GM04503 (cell line): ENCODE measurements at places on chromosomes 2 and 18.

DNA sequence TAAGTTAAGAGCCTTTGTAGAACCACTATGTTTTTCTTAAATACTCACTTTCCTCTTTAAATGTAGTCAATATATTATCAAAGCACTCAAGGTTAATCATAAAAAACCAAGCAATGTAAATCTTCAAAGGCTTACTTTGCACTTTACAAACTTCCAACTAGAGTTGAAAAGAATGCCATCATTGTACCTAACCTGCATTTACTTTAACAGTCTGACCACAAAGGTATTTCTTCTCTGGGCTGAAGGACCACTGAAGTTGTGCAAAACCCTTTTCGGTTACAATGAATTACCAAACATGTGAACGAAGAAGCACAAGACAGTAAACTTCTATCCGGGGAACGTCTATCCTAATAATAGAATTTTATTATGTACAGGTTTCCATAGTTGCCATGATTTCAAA lies 3.0 kb downstream of the HNRNPLL start:
- no peak for DNase-seq

DNA sequence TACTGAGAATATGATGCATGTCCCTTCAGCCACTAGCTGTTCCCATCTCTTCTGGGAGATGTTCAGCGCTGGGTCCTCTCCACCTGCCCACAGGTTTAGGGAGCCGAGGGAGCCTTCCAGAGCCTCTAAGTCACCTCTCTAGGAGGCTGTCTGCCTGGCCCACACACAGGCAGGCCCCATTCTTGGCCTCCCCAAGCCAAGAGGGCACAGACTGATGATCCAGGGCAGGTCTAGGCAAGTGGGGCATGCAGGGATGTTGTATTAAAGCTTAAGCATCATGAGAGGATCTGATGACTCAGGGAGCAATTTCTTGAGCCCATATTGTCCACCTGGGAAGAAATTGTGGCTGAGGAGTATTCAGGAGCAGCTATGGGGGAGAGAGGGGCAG lies 19.9 kb downstream of the TMSB10 start:
- DNase-seq = no peak

DNA sequence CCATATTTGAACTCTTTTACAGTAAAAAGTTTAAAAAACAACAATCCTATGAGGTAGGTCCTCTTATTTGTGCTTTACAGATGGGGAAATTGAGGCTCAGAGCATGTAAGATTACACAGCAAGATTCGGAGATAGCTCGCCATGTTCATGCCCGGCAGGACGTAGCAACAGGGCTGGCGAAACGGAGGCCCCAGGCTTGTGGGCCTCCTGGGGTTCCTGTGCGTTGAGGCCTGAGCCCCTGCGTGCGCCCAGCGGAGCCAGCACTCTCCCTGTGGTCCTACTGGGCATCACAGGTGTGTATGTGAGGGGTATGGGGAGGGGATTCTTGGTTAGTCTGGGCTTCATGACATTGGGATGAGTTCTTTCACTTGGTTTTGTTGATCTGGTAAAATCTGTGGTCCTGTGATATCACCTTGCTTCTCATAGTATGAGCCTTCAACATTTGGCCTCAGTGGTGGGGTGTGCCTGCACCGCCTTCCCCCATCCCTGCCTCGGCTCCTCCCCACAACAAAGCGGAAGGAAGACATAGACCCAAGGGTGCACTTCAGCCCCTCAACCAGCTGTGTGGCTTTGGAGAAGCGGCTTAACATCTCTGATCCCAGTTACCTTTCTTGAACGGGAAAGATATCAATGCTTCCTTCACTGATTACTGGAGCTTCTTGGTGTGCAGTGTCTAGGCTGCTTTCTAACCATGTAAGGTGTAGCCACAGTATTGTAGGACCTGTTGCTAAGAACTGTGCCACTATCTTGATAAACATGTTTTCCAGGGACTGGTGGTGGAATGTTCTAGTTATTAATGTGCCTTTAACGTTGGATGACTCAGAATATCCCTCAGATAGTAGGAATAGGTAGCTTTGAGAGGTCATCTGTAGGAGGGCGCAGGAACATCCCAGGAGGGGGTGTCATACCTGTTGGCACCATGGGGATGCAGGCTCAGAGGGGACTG lies 37.2 kb downstream of the HPCAL1 start:
- no peak for DNase-seq

- no peak for DNase-seq
Observed at GRCh38 chr2:185137700-185138099, 539.4 kb downstream of the ZNF804A start.

DNA sequence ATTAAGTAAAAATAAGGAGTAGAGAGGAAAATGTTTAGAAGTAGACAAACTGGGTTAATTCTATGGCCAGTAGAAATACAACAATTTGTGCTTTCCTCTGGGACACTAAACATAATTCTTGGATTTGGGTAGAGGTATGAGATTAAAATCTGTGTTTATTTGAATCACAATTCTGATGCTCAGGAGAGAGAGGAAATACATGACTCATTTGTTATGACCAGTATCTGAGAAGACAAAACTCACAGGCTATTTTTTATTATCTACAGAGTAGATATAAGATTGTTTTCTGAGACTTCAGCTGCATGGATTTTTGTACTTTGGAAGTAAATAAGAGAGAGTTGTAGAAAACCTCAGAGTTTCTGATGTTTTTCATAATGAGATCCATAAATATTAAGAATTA lies 315.7 kb upstream of the CWC22 start:
- DNase-seq = no peak

DNA sequence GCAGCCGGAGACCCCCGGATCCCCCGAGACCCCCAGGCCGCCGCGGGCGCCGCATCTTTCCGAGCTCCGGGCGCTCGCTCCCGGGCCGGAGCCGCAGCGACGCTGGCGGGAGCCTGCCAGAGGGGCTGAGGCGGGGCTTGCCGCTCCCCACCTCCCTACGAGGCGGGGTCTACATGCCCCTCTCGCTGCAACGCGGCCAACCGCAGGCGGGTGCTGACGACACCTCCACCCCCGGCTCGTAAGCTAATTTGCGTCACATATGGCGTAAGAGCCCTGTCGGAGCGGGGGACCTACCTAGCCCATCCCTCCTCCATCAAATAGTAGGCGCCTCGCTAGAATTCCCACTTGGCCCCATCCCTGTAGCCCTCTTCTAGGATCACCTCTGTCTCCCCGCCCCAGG lies at the start of gene PTPRN:
PTPRN (minus strand) TSS at position 124 of the 400 bp plus-strand sequence; CDS start at position 55, 69 bp downstream.
- DNase-seq = no peak

DNA sequence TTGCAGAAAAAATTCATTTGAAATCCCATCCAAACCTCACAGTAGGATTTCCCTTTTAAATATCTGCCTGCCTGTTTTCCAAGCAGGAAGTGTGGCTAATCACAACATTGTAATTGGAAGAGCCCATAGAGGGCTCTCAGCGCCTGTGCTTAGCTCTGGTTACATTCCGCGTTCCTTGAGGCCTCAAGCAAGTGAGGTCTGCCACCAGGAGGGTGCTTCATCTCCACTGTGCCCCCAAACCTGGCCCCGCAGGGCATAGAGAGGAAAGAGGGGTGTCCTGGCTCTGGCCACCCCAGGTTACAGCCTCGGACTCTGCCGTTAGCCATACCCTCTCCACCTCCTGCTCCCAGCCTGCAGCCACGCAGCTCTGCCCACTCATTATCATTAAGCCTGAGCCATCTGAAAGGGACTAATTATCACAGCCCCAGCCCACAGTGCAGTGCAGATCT lies 214.8 kb downstream of the SP3 start:
- no peak for DNase-seq

DNA sequence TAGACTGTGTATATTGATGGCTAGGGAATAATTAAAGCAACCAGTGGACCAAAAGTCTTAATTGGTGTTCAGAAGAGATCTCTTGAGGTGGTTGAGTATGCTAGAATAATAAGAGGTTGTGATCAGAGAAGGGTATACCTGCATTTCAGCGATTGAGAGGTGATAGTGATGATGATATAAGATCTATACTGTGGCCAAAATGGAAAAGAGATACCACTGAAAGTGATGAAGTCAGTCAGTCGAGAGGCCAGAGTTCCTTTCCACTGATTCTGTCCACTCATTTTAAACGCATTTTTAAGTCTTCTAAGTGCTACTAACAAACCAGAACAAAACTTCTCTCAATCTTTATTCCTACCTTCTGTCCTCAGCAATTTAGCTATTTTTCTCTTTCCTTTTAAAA lies 32.9 kb downstream of the ACTR3 start:
- no peak for DNase-seq

DNA sequence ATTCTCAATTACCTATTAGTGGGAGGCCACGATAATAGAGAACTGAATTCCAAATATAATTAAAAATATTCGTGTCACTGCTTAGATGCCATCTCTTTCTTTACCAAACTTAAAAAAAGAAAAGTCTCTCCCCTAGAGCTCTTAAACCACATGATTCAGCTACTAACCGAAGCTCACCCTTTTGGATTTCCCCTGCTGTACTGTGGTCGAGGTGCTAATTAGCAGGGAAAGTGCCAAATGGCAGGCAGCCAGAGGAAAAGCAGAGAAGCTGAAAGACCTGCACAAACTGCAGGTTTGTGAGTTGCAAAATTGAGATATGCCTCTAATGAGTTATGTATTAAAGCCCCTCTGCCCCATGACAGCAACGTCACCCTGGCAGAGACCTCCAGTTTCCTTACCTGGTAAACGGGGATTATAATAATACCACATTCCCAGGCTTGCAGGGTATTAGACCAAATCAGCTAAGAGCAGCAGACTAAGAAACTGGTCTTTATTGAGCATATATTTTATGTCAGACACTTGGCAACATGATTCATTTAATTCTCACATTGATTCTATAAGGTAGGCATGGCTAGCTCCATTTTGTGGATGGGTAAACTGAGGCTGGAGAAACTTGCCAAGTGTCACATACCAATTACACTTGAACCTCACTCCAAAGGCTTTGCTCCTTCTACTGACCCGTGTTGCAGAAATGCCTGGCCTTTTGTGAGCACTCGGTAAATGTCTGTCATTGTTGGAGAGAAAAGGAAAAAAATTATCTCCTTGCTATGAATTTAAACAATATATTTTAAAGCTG lies 259.7 kb downstream of the LPIN1 start:
- no peak for DNase-seq

DNA sequence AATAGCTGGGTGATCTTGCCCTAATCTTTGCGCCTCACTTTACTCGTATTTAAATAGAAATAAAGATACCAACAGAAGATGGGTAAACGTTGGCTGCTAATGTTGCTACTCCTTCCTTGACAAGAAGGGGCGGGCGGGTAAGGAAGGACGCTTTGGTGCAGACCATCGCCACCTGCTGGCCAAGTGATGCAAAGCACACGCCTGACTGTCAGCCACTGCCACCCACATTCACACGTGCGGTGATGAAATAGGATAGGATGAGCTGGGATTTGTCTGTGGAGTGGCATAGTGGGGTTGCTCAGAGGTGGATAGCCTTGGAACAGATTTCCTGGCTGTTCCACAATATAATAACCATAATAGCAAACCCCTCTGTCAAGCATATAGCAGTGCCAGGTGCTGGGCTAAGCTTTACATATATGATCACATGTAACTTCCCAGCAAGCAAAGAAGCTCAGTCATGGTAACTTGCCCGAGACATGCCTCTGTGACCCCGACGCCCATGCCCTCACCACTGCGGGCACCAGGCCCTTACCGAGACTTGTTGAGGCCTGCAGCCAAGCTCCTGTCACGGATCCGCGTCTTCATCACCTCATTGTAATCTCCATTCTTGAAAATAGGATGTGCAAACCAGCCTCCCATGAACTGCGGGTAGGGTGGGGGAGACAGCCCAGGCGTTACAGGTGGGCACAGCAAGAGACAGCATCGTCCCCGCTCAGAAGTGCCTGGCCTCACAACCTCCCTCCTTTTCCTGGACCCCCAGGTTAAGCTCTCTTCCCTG lies 39.3 kb downstream of the LCT start:
- DNase-seq = peak; percentile 35

GRCh38 chr2:15649561-15650255 lies 58.0 kb downstream of the DDX1 start:
- no peak for DNase-seq

GRCh38 chr2:169193618-169194017 lies 124.3 kb downstream of the DHRS9 start:
- DNase-seq = no peak

DNA sequence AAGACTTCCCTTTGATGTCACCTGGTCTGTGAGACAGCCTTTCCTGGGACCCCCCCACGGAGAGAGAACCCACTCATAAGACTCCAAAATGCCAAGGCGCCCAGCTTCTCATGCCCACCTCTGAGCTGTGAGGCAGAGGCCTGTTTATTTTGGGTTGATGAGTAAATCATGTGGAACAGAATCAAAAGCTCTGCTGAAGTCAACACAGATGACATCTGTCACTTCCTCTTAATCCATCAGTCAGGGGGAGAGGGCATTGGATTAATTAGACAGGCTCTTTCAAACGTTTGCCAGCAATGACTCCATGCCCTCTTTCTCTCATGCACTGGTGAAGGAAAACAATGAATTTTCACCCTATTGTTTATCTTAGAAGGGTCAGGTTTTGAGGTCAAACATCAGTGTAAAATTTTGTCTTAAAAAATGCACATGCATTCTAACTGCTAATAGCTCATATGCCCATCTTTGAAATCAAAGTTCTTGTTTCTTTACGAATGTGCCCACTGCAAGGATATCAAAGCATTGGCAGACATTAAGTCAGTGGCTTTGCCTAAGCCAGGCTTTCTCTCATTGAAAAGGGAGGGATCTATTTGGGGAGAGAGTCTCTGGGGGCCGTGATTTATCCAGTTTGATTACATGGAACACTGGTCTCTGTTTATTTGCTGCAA lies 184.1 kb downstream of the ACKR3 start:
- DNase-seq = no peak

GRCh38 chr2:161415987-161416707 lies at the start of gene TBR1:
Gene TBR1, plus strand, starts transcription at chr2:161416297. Its CDS starts 114 bp downstream, at chr2:161416411.
- no peak for DNase-seq

DNA sequence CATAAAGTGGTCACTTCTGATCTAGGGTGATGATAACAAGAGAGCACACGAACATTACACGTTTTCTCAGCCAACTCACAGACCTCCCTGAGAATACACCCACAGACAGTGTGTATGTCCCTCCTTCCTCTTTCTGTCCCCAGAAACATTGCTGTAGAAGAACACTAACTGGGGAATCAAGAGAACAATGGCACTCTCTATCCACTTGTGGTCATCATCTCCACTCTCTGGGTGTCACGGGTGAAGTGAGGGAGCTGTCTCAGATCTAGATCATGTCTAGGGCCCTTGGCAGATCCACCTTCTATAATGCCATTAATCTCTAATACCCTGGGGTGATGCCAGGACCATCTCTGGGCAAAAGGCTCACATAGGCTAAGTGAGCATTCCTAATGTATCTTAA lies 97.9 kb downstream of the DNER start:
- DNase-seq = no peak
